ENCODE measurements at places on chromosomes 1 and 21.

DNA sequence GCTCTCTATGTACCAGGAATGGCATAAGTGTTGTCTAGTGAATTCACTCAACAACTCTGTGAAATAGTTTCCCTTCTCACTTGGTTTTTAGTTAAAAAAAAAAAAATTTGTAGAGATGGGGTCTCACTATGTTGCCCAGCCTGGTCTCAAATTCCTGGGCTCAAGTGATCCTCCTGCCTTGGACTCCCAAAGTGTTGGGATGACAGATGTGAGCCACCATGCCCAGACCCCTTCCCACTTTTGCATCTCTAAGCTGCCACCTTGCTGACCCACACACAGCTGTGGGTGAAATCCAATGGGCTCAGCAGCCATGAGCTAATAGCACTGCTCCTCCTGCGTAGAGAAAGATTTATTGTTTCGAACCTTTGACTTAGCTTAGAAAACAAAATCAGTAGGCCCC is 33.5 kb downstream of the NEK2 start:
- DNase-seq: no peak

GRCh38 chr1:69120817-69121216 is 446.9 kb upstream of the LRRC7 start:
- DNase-seq: no peak

DNA sequence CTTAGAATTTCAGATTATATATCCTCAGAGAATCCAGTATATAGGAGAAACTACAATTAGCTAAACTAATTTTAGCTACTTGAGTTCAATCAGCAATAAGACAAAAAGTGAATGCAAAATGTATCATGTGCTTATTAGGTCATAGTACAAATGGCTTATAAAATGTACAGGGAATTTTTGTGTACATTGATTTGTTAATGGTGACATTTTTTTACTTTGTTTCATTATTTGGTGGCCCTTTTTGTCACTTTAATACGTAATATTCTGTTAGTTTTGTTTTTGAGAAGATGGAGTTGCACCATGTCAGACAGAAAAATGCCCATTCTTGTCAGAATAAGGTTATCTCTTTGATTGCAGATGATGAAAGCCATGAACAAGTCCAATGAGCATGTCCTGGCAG is 33.6 kb downstream of the CC2D1B start:
- no peak for DNase-seq

DNA sequence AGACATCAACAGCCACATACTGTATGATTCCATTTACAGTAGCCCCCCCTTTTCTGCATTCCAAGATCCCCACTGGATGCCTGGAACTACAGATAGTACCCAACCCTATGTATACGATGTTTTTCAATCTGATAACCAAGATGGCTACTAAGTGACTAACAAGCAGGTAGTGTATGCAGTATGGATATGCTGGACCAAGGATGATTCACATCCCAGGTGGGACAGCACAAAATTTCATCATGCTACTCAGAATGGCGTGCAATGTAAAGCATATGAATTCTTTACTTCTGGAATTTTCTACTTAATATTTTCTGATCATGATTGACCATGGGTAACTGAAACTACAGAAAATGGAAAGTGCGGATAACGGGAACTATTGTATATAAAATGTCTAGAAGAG is 30.0 kb upstream of the MRPS6 start:
- DNase-seq: no peak

GRCh38 chr1:15703562-15703961 is 19.4 kb downstream of the PLEKHM2 start:
- DNase-seq: no peak

DNA sequence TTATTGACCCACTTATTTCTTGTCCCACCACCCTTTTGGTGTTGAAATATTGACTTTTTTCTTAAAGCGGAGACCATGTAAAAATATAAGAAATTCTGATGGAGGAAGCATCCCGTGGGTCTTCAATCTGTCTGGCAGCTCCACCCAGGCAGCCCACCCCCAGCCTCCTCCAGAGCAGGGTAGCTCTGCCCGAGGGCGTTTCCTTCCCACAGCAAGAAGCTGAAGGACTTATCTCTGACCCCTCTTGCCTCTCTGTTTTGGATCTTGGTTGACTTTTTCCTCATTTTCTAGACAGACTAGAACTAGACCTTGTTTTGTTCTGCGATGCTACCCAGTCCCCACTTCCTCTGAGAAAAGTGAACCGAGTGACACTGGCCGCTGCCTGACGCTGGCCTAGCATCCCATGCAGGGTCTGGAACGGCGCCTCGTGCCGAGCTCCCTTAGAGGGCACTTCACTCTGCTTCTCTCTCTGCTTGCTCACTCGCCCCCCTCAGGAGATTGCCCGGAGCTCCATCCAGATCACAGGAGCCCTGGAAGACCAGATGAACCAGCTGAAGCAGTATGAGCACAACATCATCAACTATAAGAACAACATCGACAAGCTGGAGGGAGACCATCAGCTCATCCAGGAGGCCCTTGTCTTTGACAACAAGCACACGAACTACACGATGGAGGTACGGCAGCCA is 40.4 kb upstream of the MTR start:
- DNase-seq: no peak

GRCh38 chr1:197073978-197074377 is 6.9 kb upstream of the F13B start:
- DNase-seq: no peak
